ENCODE measurements at places on chromosomes 12 and 14.

- H3K27me3 ChIP-seq: no peaks in the 10 kb centered on the region
- no peak overlapping the region for H3K27ac ChIP-seq
- no peak overlapping the region for H3K4me3 ChIP-seq
- no peak for DNase-seq
- no peaks in the 10 kb centered on the region for H3K36me3 ChIP-seq
- no peaks in the 10 kb centered on the region for H3K4me1 ChIP-seq
These were observed 49.9 kb upstream of the AMN1 start for GRCh38 chr12:31778687-31779086.

DNA sequence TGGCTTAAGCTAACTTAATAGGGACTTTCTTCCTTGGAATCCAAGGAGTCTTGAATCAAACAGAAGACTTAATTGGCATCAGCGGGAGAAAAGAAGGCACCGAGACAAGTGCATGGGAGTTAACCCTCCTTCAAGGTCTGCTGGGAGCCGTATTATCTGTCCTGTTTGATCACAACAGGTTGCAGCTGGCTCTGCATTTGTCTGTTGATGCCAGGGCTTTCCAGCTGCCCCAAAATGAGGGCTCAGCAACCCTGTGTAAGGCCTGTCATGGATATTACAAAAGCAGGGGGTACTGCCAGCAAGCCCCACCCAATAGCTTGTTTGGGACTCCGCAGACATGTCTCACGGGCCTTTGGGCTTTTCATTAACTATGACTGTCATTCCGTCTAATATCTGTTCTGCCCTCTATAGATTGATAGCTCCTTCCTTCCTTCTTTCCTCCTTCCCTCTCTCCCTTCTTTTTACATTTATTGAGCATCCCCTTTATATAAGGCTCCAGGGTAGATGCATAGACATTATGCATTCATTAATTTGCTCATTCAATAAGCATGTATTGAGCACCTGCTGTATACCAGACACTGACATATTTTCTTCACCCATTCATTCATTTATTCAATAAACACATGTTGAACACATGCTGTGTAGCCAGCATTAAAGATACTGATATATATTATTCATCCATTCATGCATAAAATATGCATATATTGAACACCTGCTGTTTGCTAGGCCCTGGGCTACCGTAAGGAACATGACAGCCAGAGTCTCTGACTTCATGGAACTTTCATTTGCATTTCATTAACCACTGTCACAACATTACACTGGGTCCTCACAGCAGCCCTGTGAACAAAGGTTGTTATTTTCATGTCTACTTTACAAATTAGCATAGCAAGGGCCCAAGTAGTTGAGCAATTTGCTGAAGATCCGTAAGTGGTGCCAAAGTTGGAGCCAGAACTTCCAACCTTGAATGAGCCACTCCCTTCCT lies 56.2 kb downstream of the SVOP start:
- no peaks in the 10 kb centered on the region for H3K36me3 ChIP-seq
- H3K4me1 ChIP-seq: no peaks in the 10 kb centered on the region
- no peak overlapping the region for H3K4me3 ChIP-seq
- no peak overlapping the region for H3K27ac ChIP-seq
- no peaks in the 10 kb centered on the region for H3K27me3 ChIP-seq

- H3K27ac ChIP-seq: no peak overlapping the region
- H3K27me3 ChIP-seq: peaks cover 4% of the 10 kb centered on the region
- no peaks in the 10 kb centered on the region for H3K36me3 ChIP-seq
- no peak for DNase-seq
- no peaks in the 10 kb centered on the region for H3K4me1 ChIP-seq
These were observed 9.2 kb upstream of the INF2 start for GRCh38 chr14:104680056-104680805.

- peak overlapping the region; percentile 45 for H3K27ac ChIP-seq
- no peaks in the 10 kb centered on the region for H3K27me3 ChIP-seq
- H3K36me3 ChIP-seq: no peaks in the 10 kb centered on the region
- peak overlapping the region; percentile 70 for H3K4me3 ChIP-seq
These were observed 598 bp downstream of the UBE2N start for GRCh38 chr12:93441081-93441616.

DNA sequence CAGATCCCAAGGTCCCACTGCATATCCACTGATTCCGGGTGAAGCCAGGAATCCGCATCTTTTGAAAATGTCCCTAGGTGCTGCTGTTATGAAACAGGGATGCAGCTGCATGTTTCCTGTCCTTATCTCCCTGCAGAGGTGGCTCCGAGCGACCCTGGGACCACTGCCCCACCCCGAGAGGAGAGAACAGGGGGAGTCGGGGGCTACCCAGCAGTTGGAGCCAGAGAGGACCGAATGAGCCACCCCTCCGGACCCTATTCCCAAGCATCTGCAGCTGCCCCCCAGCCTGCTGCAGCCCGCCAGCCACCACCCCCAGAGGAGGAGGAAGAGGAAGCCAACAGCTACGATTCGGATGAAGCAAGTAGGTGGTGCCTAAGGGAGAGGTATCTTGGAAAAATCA lies 30.3 kb upstream of the OAS1 start:
- no peaks in the 10 kb centered on the region for H3K36me3 ChIP-seq
- H3K27me3 ChIP-seq: no peaks in the 10 kb centered on the region
- H3K4me1 ChIP-seq: no peaks in the 10 kb centered on the region
- H3K27ac ChIP-seq: no peak overlapping the region
- no peak overlapping the region for H3K4me3 ChIP-seq

GRCh38 chr14:63940387-63940786 lies 87.6 kb downstream of the SYNE2 start:
- H3K4me1 ChIP-seq: no peaks in the 10 kb centered on the region
- H3K4me3 ChIP-seq: no peak overlapping the region
- no peaks in the 10 kb centered on the region for H3K27me3 ChIP-seq
- H3K36me3 ChIP-seq: no peaks in the 10 kb centered on the region

GRCh38 chr14:24432259-24433131 lies 2.7 kb downstream of the KHNYN start:
- no peaks in the 10 kb centered on the region for H3K27me3 ChIP-seq
- no peak for DNase-seq
- H3K36me3 ChIP-seq: no peaks in the 10 kb centered on the region
- H3K27ac ChIP-seq: no peak overlapping the region

GRCh38 chr12:70598467-70599193 lies 38.6 kb downstream of the PTPRB start:
- H3K4me3 ChIP-seq: no peak overlapping the region
- no peaks in the 10 kb centered on the region for H3K36me3 ChIP-seq
- H3K4me1 ChIP-seq: no peaks in the 10 kb centered on the region
- no peak overlapping the region for H3K27ac ChIP-seq
- H3K27me3 ChIP-seq: no peaks in the 10 kb centered on the region

DNA sequence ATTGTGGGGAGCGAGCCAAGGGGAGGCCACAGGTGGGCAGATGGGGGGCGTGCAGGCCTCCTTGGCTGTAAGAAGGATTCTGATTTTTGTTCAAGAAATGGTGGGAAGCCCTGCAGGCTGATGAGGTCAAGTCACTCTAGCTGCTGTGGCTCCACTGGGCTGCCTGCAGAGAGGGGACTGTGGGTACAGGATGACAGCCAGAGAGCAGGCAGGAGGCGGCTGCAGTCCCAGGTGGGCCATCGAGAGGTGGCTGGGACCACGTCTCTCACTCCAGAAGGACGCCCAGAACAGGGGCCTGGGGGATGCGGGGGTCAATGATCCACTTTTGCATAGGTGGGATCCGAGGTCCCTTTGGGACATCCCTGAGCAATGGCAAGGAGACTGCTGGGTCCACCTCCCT lies 9.1 kb downstream of the NCOR2 start:
- H3K27ac ChIP-seq: no peak overlapping the region
- no peaks in the 10 kb centered on the region for H3K36me3 ChIP-seq
- H3K27me3 ChIP-seq: no peaks in the 10 kb centered on the region
- no peak for DNase-seq
- H3K4me1 ChIP-seq: no peaks in the 10 kb centered on the region
- no peak overlapping the region for H3K4me3 ChIP-seq
